Fibroblast of skin of abdomen (primary cell): ENCODE measurements at places on chromosomes 4 and X.

DNA sequence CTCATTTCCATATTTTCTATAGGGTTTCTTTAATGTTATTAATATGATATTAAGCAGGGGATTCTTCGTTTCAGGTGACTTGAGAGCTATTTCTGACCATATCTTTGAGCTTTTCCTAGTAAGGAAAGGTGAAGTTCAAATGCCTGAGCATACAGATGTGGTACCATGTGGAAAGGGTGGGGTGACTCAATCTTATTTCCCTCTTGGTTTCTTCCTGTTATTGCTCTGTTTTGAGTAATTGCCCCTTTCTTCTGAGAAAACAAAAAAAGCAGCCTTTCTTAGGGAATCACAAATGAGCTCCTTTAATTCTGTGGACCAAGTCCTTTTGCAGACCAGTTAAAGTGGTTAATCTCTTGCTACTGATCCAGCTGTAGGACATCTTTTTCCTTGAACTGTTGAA is 41.0 kb upstream of the AGA start:
- DNase-seq = no peak

DNA sequence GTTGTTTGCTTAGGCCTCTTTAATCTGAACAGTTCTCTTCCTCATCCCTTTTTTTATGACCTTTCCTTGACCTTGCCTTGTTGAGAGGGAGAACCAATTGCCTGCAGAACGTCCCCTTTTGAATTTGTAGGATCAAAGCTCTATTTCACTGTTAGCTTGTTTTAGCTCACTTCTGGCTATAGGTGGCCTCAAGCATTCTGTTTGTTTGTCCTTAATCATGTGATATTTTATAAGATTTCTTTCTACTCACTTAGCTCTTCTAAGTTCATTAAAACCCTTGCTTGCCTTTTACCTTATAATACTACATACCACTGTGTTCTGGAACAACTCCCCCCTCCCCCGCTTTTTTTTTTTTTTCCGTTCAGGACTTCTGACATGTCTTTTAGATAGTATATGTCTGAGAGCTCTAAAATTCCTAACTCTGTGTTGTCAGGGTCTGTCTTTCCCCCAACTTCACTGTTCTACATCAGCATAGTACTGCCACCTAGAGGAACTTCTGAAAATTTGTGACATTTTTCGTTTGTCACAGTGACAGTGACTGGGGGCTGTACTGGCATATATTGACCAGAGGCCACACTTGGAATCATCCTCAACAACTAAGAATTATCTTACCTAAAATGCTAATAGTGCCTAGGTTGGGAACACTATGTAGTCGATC is 128.5 kb downstream of the LARP7 start:
- peak; percentile 8 for DNase-seq

- no peak for DNase-seq
These were observed 51.1 kb downstream of the SH3KBP1 start for GRCh38 chrX:19836337-19836736.

DNA sequence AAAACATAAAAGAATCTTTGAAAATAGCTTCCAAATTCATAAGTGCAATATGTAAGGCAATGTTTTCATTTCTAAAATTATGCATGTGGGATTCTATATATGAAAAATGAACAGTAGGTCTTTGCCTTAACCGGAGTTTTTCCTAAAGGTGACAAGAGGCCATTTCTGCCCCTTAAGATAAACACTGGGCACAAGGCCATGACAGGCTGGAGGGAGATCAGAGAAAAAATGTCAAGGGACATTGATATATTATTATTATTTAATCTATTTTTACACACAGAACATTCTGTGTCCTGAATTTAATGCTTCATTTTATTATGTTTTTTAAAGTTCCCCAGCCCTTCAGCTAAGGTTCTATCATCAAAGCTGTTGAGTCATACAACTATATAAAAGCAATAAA is 118.8 kb downstream of the CHM start:
- no peak for DNase-seq

- DNase-seq = peak; percentile 32
These were observed 9.6 kb downstream of the BMP3 start for GRCh38 chr4:81040012-81040659.

- DNase-seq = peak; percentile 36
These were observed 557.7 kb upstream of the TENM3 start for GRCh38 chr4:181685461-181685860.

DNA sequence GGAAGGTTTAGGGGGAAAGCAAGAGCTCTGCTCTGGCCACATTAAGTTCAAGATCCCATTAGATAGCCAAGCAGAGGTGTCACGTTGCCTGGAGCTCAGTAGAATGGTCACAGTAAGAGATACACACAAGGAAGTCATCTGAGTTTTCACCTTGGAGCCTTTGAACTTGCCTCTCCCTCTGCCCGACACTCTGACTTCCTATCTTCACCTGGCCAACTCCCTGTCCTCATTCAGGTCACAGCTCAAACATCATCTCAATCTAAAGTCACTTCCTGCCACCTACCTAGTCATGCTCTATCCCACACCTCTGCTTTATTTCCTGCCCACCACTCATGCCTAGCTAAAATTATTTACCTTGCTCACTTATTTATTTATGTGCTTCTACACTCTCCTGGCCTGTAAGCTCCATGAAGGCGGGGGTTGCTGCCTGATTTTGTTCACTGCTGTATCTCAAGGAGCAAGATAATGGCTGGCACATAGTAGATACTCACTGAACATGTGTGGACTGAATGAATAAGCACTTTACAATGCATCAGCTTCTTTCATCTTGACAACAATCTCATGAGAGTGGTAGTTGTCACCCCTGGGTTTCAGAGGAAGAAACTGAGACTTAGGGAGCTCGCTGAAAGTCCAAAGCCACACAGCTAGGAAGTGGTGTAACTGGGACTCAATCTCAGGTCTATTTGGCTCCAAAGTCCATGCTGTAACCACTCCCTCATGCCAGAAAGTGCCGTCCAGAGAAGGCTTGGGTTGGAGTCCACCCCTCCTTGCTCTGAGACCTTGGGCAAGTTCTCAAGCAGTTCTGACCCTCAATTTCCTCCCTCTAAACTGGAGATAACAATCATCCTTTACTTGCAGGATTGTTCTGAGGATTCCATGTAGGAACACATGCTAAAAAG is 40.3 kb downstream of the EFNB1 start:
- DNase-seq = no peak

DNA sequence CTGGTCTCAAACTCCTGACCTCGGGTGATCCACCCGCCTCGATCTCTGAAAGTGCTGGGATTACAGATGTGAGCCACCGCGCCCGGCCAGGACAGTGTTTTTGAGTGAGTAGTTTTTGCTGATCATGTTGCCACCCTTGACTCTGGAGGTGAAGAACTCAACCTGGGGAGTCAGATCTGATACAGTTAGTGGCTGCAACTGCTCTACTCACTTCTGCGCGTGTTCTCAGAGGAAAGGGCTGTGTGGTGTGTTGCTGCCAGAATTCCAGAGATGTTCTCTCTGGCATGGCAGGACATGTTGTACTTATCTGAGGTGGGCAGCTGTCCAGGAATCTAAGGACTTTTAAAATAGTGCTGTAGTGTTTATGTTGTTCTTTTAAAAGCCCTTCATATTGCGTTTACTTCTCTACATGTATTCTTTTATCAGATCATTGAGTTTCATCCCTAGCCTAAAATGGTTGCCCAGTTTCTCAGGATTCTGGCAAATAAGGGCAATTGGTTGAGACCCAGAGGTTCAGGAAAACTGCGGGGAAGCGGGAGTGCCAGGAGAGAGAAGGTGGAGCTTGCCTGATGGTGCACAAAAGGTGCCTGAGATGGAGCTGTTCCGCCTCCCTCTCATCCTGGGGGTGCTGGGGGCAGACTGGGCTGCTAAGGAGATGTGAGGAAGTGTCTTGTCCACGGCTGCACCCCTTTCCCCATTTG is 97.7 kb downstream of the ARHGAP10 start:
- DNase-seq = peak; percentile 51

GRCh38 chrX:153740631-153741222 is 16.1 kb downstream of the ABCD1 start:
- DNase-seq = no peak
